ENCODE measurements at places on chromosomes 13 and 19.

DNA sequence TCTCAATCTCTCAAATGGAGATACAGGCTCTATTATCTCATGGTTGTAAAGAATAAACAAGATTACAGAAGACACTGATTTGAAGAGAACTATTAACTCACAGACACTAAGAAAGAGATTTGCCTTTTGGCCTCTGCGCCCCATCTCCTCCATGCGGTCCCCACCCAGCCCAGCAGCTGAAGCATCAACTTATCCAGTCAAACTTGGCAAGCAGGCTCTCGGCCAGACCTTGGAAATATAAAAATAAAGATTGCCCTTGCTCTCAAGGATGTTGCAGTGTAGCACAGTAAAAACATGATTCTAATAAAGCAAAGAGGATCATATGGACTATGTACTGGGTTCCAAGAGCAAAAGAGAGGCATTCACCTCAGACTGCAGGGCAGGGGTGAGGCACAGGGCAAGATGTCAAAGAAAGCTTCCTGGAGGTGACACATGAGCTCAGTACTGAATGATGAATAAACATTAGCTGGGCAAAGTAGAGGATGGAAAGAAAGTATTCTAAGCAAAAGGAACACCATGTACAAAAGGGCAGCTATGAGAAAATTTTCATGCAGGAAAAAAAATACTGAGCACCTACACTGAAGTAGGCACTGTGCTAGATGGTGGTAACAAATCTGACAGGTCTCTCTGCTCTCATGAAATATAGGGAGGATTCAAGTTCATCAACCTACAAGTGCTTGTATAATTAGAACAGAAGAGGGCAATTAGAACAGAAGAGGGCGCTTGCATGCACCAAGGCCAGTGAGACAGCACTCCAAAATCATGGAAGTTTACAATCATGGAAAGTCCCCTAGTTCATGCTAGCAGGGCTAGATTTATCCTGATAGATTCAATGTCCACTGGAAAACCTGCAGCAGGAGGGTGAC is 85.0 kb downstream of the SACS start:
- DNase-seq = no peak

GRCh38 chr13:63517371-63517770 is 2101.7 kb upstream of the PCDH20 start:
- no peak for DNase-seq

- no peak for DNase-seq
Observed at GRCh38 chr19:17254636-17255035, 8.9 kb upstream of the NR2F6 start.

- DNase-seq = no peak
Observed at GRCh38 chr13:61094865-61095264, 320.8 kb downstream of the PCDH20 start.

DNA sequence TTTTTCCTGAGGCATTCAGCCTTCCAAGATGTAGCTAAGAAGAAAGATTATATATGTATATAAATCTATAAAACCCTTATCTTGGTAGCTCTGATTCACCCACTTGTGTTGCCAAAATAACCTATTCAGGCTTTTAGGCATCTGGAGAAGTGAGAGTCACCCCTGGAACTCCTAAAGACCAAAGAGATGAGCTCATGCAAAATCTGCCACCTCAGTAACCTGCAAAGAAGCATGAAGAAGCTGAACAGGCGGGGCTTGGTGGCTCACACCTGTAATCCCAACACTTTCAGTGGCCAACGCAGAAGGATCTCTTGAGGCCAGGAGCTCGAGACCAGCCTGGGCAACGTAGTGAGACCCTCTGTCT is 393.7 kb downstream of the FOXO1 start:
- DNase-seq = no peak

DNA sequence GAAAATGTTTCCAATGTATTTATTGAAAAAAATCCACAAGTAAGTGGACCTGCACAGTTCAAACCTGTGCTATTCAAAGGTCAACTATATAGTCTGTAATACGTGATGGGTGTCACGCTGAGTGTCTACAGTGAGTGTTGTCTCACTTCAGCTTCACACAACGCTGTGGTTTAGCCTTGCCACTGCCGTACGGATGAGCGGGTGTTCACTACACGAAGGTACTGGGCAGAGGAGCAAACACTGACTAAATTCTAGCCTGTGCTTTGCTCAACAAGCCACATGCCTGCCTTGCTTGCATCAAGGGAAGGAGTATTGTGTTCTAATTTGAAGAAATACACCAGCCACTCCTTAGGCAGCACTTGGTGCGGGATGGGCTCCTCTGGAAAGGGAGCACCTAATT is 3.4 kb upstream of the FFAR3 start:
- no peak for DNase-seq

- DNase-seq = no peak
Observed at GRCh38 chr19:32767951-32768679, 48.5 kb downstream of the TDRD12 start.
